ENCODE measurements at places on chromosomes 7 and 10.

GRCh38 chr10:86197166-86197790, 169.3 kb downstream of the GRID1 start:
- no peak for DNase-seq

- no peak for DNase-seq
Observed at GRCh38 chr10:23869996-23870395, 338.9 kb upstream of the KIAA1217 start.

DNA sequence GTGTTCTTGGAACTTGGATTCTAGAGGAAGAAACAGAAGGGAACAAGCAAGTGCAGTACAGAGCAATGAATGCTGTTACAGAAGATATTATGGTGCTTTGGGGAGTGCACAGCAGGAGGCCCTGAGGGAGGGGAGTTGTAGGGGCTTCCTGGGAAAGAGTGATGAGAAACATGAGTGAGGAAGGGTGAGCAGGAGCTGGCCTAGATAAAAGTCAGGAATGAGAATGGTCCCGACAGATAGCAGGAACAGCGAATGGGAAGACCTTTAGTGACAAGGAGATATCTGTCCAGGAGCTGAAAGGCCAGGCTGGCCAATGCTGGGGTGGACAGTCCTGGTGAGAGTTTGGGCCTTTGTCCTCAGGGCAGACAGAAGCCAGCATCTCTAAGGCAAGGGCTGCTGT, 20.6 kb upstream of the CCNJ start:
- no peak for DNase-seq

DNA sequence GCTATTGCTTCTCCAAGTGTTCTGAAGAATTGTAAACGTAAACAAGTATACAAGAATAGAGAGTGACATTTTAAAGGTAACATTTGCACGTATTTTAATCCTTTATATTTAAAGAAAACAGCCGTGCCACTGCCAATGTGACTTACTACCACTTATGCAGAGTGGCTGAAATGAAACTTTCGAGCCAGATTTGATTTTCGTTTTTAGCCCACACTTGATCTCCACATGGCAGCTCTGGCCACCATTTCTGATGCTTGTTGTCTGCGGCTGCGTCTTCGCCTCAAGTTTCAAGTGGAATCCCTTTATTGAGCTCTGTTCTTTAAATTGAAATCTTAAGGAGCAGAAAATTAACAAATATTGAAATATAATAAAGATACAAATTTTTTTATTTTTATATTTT, 70.0 kb downstream of the ELAPOR2 start:
- no peak for DNase-seq

GRCh38 chr7:145431834-145432233, 596.0 kb upstream of the TPK1 start:
- DNase-seq, result no peak

- no peak for DNase-seq
Observed at GRCh38 chr10:100370714-100371481, 23.9 kb downstream of the SCD start.

DNA sequence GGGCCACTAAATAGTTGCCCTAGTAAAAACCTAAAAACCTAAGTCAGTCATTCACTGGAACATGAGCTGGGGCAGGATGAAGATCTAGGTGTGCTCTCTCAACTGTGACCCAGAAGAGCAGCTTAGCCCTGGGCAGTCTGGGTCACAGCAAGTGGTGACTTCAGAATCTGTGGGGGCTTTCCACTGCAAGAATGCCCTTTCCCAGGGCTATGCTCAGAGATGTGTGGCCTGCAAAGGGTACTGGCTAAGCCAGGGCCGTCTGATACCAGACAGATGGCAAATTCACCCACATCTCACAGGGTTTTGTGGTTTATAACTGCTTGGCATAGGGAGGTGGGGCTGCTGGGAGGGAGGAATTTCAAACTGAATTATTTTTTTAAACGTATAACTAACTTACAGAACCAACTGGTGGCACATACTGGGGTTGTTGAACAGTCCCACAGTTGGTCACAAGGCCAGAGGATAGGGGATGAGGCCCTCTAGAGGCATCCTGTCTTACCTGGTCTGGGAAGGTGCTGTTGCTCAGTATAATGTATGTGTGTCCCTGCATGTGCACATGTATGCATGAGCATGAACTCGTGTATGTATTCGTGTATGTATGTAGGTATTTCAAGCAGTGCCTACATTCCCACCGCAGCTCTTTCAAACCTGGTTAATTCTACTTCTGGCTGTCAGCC, 63.2 kb downstream of the PRPF18 start:
- no peak for DNase-seq

DNA sequence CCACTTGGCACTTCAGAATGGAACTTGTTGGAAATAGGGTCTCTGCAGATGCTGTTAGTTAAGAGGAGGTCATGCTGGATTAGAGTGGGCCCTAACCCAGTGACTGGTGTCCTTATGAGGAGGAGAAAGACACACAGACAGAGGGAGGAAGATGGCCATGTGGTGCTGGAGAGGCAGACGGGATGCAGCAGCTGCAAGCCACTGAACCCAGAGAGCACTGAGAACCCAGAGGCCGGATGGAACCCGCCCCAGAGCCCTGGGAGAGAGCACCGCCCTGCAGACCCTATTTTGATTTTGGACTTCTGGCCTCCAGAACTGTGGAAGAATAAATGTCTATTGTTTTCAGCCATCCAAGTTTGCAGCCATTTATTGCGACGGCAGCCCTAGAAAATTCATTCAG, 58.0 kb upstream of the EBF3 start:
- no peak for DNase-seq

- no peak for DNase-seq
Observed at GRCh38 chr10:115091161-115091560, 2.0 kb upstream of the ATRNL1 start.

DNA sequence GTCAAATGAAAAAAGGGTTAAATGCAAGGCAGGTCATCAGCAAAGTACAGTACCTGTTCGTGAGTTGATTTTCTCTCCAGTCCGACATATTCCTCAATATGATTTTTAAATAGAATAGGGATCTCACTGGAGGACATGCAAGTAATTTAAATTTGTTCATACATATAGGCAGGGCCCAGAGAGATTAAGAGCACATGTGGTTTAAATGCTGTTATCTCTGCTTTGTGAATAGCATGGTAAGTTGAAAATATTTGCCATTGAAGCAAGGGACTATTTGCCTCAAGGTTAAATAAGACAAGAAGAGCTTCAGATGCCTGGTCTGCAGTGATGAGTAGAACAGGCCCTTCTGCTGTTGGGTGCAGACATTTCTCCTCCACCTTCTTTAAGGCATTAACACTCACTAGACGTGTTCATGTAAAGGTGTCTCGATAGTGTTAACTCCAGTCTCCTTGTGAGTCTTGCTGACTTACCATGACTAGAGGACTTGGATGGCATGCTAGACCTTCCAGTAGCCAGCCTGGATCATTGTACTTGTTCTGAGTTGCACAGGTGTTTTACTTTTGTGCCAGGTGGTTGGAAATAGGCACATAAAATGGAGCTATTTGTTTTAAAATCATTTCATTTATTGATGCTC, 15.6 kb upstream of the AKR1C3 start:
- no peak for DNase-seq

GRCh38 chr7:651032-651728, 75.3 kb upstream of the DNAAF5 start:
- no peak for DNase-seq

DNA sequence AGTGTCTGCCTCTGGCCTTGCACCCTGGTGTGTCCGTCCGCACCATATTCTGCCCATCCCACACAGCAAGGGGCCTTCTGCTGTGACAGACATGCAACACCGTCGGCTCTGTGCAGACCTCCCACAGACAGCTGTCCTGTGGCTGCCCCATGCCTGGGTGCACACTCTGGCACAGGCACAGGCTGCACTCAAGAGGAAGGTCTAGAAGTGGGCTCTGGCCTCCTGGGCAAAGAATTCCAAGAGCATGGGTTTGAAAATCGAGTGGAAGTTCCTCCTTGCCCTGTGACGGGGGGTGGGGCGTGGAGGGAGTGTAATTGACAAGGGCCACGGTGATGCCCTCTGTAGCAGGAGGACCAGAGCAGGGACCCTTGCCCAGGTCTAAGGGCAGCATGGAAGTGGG, 4.3 kb upstream of the LOXL4 start:
- DNase-seq, result no peak

DNA sequence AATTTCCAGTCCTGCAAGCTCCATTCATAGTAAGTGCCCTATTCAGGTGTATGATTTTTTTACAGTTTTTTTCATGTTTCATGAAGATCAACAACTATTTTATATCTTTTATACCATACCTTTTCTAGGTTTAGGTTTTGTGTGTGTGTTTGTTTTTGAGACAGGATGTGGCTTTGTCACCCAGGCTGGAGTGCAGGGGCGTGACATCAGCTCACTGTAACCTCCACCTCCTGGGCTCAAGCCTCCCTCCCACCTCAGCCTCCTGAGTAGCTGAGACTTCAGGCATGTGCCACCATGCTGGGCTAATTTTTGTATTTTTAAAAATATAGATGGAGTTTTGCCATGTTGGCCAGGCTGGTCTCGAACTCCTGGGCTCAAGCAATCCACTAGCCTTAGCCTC, 35.0 kb downstream of the ARMH3 start:
- DNase-seq, result no peak

DNA sequence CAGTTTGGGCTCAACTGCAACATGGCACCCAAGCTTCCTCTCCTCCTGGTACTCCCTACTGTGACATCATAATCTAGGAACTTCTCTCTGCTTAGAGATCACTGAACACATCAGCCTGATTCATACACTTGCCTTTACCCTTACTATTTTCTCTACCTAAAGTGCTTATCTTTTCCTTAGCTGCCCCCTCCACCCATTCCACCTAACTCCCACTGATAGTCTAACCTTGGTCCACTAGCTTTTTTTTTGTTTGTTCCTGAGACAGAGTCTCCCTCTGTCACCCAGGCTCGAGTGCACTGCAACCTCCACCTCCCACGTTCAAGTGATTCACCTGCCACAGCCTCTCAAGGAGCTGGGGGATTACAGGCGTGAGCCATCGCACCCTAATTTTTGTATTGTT, 15.9 kb downstream of the CUL2 start:
- no peak for DNase-seq

DNA sequence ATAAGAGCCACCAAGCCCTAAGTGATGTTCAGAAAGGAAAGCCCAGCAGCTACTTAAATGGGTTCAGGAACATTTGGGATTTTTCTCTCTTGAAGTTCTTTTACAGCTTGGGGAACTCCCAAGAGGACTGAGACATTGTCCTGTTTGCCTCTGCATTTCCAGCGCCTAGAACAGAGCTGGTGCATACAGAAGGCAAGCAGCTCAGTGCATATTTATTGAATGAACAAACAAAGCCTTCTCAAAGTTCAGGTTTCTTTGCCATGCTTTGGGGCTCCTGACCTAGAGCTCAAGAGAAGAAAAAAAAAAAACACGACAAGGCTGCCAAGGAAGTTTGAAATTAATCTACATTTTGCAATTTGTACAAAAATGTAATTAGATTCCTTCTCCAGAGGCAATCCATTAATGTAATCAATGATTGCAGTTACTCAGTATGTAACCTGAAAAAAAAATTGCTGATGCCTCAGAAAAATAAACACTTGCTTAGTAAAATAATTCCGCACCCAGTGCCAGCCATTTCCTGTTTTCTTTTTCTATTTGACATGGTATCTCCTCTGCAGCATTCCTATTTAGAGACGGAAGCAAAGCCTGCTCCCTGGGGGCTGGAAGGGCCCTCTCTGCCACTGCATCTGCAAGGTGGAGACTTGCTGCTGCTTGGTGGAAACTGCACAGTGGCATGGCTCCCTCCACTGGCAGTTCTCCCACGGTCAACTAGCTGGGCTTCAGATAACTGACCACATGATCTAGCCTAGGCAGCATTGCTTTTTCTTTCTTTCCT, 157.3 kb downstream of the TMEM178B start:
- no peak for DNase-seq

DNA sequence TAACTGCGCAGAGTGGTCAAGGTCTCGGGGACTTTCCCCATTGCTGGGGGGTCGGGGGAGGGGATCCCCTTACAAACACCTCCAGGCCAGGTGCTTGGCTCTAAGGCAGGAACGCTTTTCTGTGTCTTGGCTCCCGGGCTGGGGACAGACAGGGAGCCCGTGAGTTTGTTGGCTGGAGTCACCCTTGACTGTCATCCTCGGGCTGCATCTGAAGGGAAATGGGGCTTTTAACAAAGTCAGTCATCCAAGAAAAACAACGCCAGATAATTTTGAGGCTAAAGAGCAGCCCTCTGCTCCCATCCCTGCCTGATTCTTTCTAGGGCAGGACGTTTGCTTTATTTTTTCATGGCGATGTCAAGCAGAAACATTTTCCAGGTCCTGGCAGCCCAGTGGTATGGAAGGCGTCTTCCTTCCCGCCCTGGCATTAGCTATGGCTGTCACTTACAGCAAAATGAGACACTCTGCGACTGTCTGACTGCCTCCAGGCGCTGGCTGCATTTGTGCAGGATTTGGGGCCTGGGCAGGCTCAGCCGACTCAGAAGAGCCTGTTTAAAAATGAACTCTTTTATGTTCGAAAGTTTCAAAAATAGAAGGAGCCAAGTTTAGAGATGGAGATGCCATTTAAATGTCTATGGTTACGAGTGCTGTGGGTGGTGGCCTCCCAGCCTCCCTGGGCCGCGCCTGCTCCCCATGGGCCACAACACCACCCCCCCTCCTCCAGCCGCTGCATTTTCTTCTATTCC, 54.7 kb upstream of the TNS3 start:
- DNase-seq, result no peak

DNA sequence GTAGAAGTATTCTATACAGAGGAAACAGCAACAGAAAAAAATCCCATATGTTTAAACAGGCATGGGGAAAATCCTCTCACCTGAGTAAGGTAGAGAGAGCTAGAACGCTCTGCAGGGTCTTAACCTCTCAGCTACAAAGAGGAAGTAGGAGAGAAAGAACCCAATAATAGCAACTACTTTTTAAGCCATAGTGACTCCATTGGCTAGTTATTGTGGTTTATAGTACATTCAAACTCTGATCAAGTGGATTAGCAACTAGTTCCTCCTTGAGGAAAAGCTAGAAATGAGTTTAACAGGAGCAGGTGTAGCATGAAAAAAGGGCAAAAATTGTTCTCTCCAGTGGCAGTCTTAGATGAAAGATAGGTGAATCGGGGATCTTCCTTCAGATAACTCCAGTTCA, 89.7 kb downstream of the HGF start:
- no peak for DNase-seq

- no peak for DNase-seq
Observed at GRCh38 chr7:77827999-77828398, 29.4 kb downstream of the PHTF2 start.

DNA sequence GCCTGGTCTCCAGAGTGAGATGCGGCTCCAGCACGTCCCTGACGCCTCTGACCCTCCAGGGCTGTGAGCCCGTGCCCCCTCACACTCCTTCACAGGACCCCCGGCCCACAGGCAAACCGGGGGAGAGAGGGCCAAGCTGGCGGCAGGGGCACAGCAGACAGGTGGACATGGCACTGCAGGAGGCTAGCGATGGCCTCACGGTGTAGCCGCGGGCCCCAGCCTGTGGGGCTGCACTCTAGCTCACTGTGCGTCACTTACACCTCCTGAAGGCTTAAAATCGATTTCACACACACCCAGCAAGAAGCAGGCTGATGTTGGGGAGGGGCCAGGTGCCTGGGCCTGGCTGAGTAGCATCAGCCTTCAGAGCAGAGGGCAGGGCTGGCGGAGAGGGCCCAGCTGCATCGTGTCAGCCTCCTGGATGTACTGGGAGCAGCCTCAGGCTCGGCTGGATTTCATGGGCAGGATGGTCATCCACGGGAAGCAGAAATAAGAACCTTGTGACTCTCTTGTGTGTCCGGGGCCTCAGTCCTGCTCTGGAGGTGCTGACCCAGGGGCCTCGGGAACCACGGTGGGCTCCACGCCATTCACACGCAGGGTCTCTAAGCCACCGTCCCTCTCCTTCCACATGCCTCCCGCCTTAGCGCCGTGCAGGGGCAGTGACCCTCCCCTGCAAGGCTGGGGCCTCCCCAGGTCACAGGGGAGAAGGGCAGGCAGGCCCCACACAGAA, 19.4 kb upstream of the KNDC1 start:
- no peak for DNase-seq

Data from GM12892 (cell line).